ENCODE measurements at places on chromosomes 1 and 21.
A peak's percentile ranks its signal among the peaks of the same experiment; 100 is the strongest.

GRCh38 chr1:15028102-15028501, 125.4 kb upstream of the TMEM51 start:
- no peak for DNase-seq

DNA sequence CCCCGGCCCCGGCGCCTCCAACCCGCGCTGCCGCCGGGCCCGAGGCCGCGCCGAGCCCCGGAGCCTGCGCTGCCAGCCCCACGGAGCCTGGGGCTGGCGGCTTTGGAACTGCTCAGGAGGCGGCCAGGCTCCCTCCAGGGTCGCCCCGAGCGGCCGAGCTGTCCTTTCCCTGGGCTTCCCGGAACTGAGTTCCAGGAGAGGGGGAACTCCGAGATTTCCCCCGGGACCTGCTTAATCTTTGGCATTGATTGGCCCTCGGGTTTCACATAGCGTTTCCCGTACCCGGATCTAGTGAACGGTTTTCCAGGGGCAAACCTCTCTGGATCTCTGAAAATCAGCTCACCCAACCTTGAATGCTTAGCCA, 504 bp downstream of the H6PD start:
- DNase-seq, result no peak

DNA sequence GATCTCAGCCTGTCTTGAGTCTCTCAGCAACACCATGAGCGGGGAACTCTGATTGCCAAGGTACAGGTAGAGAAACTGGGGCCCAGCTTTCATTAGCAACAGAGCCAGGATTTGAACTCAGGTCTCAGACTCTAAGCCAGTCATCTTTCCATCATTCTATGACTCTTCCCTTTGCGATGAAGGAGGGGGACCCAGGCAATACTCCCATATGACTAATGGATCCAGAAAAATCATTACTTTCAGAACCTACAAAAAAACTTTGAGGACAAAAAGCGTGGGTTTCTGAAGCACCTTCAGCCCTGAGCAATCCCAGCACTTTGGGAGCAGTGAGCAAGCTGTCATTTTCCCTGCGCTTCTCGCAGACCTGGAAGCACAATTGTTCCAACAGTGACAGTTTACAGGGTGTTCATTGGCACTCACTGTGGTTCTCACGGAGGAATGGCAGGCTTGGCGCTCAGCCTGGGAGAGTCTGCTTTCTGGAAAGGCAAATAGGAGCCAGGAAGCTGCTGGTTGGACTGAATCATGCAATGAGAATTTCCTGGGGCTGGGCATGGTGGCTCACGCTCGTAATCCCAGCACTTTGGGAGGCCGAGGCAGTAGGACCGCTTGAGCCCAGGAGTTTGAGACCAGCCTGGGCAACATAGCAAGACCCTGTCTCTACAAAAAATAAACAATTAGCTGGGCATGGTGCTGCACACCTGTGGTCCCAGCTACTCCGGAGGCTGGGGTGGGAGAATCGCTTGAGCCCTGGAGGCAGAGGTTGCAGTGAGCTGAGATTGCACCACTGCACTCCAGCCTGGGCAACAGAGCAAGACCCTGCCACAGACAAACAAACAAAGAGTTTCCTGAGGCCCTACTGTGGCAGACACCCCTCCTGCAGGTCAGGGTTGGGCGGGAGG, 40.1 kb downstream of the SLC2A7 start:
- no peak for DNase-seq

DNA sequence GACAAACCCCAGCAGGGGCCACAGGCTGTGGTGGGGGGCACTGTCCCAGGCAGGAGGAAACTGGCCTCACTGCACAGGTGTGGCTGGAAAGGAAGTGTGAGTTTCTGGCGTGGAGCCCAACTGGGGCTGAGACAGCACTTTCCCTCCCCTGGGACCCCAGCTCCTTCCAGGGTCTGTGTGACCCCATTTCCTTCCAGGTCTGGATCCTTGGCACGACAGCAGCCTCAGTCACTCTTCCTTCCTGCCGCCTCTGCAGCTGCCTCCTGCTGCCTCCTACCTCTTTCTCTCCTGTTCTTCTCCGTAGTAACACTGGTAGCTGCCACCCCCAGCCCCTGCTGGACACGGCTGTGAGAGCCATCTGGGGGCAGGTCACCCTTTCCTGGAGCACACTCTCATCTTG, 88.0 kb downstream of the SIK1 start:
- no peak for DNase-seq

GRCh38 chr1:7136166-7136953, 351.1 kb downstream of the CAMTA1 start:
- DNase-seq, result no peak

GRCh38 chr1:27787895-27788294, 14.9 kb downstream of the STX12 start:
- DNase-seq, result no peak

DNA sequence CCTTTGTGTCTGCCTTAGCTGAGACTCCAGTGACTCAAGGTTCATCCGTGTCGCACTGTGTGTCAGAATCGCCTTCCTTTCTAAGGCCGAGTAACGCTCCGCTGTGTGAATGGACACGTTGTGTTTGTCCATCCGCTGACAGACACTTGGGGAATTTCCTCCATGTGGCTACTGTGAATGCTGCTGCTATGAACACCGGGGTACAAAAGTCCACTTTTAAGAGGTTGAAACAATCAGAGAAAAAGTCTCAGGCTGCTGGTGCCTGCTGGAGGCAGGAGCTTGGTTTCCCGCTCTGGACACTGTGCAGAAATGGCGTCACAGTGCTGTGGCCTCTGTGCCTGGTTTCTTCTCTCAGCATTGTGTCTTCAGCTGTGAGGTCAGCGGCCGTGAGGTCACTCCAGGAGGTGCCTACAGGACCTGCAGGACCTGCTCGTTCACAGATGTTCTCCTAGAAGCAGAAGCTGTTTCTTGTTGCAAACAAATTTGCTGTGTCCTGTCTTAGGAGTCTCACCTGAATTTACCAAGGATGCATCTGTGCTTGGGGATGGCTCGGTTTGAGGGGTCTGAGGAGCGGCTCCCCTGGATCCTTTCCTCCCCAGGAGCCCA, 34.2 kb downstream of the KRTAP10-1 start:
- no peak for DNase-seq

DNA sequence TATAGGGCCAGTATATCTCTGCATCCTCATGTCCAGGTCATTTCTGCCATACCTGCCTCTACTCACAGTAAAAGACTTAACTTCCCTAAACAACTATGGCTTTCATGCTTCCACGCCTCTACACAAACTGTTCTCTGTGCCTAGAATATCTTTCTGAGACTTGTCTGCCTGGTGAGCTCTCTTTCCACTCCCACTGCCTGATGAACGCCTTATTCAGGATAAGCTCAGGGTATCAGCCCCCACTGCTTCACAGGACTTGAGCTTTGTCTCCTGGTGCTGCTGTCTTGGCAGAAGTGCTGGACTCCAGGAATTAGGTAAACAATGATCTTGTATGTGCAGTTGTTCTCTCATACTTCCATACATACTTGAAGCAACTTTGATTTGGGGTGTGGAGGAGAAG, 4.8 kb upstream of the DDX20 start:
- no peak for DNase-seq

- peak; percentile 7 for DNase-seq
Observed at GRCh38 chr1:35808450-35809113, 766 bp downstream of the AGO4 start.

GRCh38 chr1:111249960-111250359, 22.4 kb downstream of the CHI3L2 start:
- no peak for DNase-seq

- no peak for DNase-seq
Observed at GRCh38 chr21:36338975-36339374, 19.0 kb downstream of the MORC3 start.

DNA sequence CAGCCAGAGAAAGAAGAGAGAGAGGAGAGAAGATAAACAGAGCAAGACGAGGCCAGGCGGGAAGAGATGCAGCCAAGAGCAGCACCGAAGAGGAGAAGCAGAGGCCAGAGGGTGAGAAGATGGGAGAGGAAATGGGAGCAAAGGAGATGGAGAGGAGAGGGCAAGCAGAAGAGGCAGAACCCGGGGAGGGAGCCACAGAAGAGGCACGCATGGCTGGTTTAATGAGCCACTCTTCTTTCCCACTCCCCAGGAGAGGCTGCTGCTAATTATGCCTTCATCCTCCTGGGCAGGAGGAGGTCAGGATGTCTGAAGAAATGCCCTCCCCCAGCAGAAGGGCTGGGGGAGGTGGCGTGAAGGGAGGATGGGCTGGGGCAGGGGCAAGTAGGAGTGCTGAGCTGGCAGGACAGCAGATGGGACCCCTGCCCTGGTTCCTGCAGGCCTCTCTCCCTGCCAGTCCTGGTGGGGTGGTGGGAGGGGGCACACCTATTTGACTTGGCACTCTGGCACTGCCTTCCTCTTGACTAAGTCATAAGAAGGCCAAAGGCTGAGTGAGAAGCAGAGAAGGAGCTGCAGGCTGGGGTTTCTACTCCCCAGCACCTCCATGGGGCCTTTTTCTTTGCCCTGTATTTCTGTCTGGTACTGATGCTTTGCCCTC, 32.3 kb downstream of the KIRREL1 start:
- no peak for DNase-seq

- no peak for DNase-seq
Observed at GRCh38 chr1:36365381-36365780, 20.3 kb downstream of the STK40 start.

GRCh38 chr1:232481091-232481490, 148.8 kb downstream of the SIPA1L2 start:
- DNase-seq, result no peak

- no peak for DNase-seq
Observed at GRCh38 chr1:198462365-198463019, 78.0 kb downstream of the ATP6V1G3 start.

DNA sequence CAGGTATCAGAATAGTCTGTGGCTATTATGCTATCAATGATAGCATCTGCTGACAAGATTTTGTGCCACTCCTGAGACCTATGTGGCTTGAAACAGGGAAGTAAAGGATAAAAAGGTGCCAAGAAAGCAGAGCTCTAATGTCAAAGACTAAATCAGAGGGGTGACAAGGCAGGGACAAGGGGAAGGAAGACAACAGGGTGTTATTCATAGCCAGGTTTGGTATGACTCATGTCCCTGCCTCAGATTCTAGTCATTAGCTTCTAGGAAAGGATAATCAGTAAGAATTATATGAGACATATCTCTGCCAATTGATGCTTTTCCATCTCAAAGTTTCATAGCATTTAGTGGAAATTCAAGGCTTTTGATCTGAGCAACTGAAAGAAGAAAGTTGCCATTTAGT, 31.8 kb upstream of the PLD5 start:
- DNase-seq, result no peak

DNA sequence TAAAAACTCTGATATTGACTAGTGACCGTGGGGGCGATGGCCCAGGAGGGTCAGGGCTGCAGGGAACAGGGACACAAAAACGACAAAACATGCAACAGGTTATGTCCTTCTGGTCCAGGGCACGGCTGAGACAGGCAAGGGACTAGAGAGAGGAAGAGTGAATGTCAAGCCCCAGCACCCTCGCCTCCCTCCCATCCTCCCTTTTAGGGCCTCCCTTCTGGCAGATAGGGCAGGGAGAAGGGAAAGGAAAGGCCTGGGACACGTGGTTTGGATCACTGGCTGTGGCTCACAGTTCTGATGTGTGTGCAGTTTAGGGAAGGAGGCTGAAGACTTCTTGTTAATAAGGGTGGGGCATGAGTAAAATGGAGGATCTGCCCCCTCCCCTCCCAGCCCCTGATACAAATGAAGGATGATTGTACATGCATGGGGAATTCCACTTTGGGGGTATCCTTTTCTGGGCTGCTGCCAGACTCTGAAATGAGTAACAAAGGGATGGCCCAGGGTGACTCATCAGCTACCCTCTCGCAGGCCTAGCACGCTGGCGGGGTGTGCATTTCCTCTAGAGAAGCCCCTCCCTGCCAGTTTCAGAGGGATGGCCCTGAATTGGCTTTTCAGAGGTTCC, 14.2 kb downstream of the CAPN2 start:
- DNase-seq, result peak; percentile 93

DNA sequence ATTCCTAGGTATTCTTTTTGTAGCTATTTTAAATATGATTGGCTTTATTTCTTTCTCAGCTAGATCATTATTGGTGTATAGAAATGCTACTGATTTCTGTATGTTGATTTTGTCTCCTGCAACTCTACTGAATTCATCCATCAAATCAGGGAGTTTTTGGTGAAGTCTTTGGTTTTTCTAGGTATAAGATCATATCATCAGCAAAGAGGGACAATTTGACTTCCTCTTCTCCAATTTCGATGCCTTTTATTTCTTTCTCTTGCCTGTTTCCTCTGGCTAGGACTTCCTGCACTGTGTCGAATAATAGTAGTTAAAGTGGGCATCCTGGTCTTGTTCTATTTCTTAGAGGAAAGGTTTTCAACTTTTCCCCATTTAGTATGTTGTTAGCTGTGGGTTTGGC, 27.5 kb upstream of the PRKACB start:
- DNase-seq, result no peak

DNA sequence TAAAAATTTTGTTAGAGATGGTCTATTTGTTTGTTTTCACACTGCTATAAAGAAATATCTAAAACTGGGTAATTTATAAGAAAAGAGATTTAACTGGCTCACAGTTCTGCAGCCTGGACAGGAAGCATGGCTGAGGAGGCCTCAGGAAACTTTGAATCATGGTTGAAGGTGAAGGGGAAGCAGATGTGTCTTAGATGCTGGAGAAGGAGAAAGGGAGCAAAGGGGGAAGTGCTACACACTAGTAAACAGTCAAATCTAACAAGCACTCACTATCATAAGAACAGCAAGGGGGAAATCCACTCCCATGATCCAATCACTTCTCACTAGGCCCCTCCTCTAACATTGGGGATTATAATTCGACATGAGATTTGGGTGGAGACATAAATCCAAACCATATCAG, 76.8 kb upstream of the COL24A1 start:
- no peak for DNase-seq

DNA sequence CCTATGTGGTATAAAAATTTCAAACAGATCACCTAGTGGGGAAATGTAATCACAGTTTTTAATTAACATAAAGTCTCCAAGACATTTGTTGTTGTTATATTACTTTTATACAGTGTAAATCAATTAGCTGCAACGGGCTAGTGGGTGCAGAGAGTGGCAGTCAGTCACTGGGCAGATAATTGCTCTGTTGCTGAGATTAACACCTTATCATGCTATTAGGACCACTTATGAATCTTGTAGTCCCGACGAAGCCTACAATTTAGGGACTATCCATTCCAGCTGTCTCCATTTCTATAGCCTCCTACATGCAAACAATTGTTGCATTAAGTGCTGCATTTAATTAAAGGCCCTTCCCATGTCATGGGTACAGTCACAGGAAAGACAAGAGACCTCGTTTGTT, 158.9 kb upstream of the PROX1 start:
- DNase-seq, result no peak

GRCh38 chr1:4614371-4615137, 39.9 kb upstream of the AJAP1 start:
- no peak for DNase-seq

DNA sequence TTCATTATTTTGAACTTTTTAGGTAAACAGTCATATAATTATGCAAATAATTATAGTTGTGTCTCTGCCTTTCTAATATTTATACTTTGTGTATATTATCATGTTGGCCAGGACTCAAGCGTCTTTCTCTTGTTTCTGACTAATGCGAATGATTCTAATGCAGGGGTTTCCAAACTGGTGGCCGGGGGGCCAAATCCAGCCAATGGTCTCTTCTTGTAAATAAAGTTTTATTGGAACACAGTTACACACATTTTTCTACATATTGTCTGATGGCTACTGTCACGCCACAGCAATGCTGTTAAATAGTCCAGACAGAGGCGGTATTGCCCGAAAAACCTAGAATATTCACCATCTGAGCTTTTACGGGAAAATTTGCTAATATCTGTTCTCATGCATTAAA, 8.9 kb upstream of the POFUT2 start:
- no peak for DNase-seq

- no peak for DNase-seq
Observed at GRCh38 chr1:8040586-8040985, 14.5 kb upstream of the ERRFI1 start.

- DNase-seq, result no peak
Observed at GRCh38 chr1:109777436-109777835, 13.7 kb upstream of the EPS8L3 start.
